SK-N-SH treated with all-trans-retinoic acid at 6 μM for 48 hours (cell line): ENCODE measurements at places on chromosomes 2 and 18.

GRCh38 chr2:23549051-23549450, 164.1 kb downstream of the KLHL29 start:
- no peak for ATAC-seq

DNA sequence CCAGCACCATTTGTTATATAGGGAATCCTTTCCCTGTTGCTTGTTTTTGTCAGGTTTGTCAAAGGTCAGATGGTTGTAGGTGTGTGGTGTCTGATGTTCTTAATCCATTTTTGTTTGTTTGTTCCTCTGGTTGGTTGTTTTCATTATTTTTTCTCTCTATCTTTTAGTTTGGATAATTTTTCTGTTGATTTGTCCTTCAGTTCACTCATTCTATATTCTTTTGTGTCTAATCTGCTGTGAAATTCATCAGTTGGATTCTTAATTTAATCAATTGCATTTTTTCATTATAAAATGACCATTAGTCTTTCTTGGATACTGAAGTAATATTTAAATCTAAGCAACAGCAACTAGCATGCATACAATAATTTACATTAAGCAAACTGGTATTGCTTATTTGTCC, 206.7 kb upstream of the TRIB2 start:
- no peak for ATAC-seq

DNA sequence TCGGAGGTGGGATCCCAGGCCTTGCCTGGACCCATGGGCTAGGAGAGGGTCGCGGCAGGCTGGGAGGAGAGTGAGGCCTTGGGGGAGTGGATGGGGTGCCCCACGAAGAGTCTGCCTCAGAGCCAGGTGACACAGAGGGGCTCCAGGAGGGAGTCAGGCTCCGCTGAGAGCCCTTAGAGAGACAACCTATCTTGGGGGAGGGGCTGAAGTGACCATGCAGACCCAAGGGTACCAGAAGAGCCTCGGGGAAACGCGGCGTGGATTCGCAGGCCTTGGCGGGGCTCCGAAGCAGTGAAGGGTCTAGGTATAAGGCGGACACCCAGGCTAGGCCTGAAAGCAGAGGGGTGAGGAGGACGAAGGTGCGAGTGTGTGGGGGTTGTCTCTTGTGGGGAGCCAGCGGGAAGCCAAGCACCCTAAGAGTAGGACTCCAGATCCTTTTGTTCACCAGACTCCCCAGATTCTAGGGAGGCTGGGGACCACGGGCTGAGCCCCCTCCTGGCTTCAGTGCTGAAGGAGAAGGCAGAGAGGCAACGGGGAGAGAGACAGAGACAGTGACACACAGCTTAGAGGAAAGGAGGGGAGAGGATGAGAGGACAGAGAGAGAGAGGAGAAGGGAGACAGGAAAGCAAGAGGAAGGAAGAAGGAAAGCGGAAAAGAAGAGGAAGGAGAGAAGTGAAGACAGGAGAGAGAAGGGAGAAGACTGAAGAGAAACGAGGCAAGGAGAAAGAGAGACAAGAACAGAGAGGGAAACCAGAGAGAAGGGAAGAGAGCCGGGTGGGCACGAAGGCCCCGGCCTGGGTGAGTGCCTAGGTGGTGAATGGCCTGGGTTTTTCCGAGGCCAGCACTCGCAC, 1.1 kb upstream of the HOXD11 start:
- ATAC-seq, result no peak; the same call in 2 of the 3 replicates

DNA sequence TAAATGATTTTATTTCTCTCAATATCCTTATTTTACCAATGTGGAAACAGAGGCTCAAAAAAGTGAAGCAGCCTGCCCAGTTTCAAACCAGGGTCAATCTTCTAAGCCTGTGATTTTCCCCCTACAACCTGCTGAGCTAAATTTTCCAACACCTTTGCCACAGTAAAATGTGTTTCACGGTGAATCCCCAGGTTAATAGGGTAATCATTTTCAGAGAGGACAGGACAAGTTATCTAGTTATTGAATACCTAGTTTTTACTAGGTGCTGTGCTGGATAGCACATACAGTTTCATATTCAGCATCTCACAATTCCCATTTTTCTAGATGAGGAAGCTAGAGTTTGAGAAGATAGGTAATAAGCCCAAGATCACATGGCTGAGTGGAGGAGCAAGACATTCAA, 236.6 kb downstream of the PTH2R start:
- no peak for ATAC-seq

- no peak for ATAC-seq
These were observed 194.0 kb upstream of the LYPD1 start for GRCh38 chr2:132863961-132864360.

GRCh38 chr18:50633992-50634391, 74.1 kb downstream of the MAPK4 start:
- no peak for ATAC-seq
